ENCODE measurements at places on chromosomes 6 and 20.

DNA sequence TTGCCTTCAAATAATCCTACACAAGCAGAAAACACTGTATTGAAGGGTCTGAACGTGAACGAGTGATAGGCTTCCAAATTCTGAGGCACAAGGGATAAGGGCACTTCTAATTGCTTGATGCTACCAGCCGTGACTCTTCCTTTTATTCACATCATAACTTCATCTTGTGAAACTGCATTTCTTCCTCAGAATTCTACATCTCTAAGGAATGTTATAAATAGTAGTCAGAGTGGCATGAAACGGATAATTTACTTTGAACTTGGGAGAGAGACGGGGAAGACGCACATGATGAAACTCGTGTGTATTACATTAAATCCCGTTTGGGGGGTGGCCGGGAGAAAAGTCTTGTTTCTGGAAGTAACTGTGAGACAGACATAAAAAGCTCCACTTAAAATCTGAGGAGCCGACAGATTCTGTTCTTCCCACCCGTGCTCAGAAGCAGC lies 754 bp downstream of the HDDC2 start:
- DNase-seq = no peak

DNA sequence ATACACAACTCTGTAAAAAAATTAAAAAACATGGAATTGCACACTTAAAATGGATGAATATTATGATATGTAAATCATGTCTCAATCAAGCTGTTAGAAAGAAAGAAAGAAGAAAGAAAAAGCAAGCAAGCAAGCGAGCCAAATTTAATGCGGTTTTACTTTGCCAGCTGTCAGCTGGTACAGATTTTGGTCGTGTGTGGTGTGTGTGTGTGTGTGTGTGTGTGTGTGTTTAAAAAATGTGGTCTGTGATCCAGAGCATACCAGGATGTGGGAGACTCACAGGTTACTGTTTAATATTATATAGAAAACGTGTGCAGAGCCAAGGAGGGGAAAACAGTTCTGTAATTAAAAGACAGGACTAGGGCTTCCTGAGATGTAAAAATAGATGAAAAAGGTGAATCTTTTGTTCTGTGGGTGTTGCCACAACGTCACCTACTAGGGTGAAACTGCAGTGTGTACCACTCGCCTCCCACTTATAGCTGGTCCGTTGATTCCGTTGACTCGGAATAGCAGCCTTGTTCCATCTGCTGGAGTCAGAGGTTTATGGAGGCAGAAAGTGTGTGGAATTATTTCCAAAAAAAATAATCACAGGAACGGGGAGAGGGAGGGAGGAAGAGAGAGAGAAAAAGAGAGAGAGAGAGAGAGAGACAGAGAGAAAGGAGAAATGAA lies 197.7 kb downstream of the BCAS1 start:
- DNase-seq = no peak

DNA sequence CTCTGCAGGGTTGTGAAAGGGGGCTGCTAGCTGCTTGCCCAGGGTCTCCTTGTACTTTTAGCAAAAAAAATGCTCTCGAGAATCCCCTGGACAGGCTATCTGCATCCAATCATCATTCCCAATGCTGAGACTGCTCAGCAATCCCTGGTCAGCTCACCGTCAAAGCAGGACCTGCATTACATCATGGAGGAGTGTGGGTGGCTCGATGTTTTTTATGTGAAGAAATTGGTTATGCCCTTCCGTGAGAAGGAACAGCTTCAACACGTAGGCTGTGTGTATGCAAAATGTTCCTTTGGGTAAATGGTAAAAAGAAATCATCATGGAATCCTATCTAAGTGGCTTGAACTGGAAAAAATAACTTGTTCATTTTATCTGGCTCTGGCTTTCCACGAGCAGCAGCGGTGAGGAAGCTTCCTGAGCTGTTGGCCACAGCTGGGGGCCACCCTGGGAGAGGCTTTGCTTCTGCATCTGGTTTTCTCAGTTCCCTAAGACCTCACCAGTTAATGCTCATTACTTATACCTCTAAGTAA lies 111.4 kb downstream of the FYN start:
- DNase-seq = no peak

DNA sequence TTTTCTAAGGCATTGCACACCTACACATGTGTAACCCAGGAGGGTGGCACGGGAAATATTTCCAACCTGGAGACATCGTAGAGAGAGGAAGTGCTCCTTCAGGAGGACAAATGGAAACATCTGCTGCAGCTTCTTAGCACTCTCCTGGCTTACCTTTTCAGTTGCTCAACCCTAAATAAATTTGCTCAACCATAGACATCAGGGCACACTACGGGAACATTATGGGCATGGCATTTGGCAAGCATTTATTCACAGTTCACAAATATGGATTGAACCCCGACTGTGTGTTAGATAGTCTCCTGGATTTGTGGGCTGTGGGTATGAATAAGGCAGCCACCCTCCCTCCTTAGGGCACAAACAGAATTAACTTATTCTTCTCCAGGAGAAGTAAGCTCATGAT lies 118.7 kb downstream of the SOX4 start:
- no peak for DNase-seq

- no peak for DNase-seq
These were observed 85.3 kb downstream of the DCDC2 start for GRCh38 chr6:24272553-24272952.

- no peak for DNase-seq
These were observed 39.0 kb downstream of the SYTL3 start for GRCh38 chr6:158688860-158689259.

GRCh38 chr20:53284696-53285095 lies 308.9 kb downstream of the ZNF217 start:
- no peak for DNase-seq

DNA sequence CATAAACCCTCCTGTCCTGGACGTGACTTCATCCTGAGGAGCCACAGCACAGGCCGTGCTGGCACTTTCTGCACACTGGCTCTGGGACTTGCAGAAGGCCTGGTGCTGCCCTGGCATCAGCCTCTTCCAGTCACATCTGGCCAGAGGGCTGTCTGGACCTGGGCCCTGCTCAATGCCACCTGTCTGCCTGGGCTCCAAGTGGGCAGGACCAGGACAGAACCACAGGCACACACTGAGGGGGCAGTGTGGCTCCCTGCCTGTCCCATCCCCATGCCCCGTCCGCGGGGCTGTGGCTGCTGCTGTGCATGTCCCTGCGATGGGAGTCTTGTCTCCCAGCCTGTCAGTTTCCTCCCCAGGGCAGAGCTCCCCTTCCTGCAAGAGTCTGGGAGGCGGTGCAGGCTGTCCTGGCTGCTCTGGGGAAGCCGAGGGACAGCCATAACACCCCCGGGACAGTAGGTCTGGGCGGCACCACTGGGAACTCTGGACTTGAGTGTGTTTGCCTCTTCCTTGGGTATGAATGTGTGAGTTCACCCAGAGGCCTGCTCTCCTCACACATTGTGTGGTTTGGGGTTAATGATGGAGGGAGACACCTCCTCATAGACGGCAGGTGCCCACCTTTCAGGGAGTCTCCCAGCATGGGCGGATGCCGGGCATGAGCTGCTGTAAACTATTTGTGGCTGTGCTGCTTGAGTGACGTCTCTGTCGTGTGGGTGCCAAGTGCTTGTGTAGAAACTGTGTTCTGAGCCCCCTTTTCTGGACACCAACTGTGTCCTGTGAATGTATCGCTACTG lies 22.0 kb upstream of the PYGB start:
- DNase-seq = no peak

GRCh38 chr20:53829255-53829723 lies 235.7 kb upstream of the ZNF217 start:
- no peak for DNase-seq

- peak; percentile 99 for DNase-seq
These were observed 2.7 kb upstream of the SPO11 start for GRCh38 chr20:57326667-57327455.

DNA sequence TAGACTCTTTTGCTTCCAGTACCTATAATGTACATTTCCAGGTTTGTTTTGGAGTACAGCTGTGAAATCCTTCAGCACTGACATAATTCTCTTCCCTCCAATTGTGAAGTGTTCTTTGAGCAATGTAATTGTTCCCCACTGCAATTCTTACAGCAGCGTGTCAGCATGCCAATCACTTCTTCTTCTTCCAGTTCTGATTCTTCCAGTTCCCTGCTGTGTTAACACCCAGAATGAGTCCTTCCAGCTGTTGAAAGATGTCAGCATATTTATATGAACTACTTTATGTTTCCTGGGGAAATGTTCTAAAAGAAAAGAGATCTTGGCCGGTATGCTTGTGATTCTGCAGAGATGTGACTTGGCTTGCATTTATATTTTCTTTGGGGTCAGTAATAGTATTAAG lies 213.9 kb downstream of the UNC5CL start:
- no peak for DNase-seq

- no peak for DNase-seq
These were observed 482.9 kb downstream of the PTPRT start for GRCh38 chr20:42706759-42707158.

DNA sequence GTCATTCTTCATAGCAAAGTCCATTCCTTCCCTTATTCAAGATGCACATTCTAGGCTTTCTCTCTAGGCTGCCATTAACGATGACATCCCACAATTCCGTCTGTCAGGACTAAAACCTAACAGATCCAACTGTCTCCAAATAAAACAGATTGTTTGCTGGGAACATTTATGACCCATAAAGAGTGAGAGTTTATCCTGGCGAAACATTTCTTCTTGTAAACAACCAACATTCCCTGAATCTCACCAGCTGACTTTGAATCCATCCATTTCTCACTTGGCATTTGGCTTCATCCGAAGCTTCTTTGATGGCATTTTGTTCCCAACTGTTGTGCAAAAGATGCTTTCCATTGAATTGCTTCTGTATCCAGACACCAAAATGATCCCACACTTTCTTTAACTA lies 93.1 kb downstream of the OLIG3 start:
- no peak for DNase-seq

DNA sequence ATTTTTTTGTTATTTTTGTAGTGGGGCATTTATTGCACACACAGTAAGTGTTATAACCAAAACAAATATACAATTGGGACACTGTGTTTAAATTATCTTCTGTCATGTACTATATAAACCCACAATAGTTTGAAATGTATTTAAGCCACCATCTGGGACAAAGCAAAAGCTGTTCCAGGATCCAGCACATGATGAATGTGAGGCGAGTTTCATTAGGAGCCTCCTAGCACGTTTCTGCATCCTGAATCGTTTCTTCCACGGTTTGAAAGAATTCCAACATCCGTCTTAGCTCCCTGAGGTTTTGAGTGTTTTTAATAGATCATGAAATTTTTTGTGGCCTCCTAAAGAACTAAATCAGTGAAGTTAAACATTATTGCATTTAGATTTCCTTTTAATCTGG lies 65.8 kb downstream of the EYA4 start:
- no peak for DNase-seq

DNA sequence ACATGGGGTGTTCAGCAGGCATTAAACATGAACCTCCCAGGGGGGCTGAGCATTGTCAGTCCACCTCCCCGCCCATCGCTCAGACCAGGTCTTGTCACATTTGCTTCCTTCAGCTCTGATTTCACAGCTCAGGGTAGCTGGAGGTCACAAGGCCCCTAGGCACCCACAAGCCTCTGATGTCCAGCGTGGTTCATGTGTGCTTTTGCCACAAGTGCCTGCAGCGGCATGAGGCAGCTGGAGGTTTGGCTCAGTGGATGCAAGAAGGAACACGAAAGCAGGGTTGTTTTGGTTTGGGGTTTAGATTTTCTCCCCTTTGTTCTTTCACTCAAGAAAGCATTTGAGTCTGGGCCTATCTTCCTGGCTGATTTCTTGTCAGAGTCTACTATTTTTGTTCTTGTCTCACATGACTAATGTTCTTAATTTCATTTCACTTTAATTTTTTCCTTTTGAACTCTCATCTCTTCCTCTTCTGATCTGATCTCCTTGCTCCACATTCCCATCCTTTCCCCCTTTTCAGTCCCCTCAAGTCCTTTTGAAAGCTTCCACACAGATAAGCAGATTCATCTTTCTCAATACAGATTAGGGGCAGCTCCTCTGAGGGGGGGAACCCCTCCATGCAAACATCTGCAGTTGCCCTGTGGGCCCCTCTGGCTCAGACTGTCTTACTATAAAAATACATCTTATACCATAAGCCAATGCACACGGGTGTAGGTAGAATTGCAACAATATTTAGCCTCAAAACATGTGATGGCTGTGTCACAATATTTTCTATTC lies 68.1 kb upstream of the CEP85L start:
- no peak for DNase-seq

DNA sequence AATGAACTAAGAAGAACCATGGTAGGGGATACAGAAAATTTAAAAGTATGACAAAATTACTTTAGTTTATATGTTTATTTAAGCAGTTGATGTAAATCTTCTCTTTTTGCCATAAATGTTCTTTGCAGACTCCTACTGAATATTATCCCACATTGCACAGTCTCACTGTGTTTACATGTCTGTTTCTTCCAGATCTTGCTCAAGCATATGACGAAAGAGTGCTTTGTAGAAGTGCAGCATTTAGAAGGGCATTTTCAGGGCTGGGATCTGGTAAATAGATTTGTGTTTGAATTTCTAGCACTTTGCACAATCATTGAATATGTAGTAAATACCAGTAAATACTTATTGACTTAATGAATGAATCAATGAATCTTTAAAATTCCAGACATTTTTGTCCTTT lies 152.0 kb upstream of the EPHA7 start:
- no peak for DNase-seq

DNA sequence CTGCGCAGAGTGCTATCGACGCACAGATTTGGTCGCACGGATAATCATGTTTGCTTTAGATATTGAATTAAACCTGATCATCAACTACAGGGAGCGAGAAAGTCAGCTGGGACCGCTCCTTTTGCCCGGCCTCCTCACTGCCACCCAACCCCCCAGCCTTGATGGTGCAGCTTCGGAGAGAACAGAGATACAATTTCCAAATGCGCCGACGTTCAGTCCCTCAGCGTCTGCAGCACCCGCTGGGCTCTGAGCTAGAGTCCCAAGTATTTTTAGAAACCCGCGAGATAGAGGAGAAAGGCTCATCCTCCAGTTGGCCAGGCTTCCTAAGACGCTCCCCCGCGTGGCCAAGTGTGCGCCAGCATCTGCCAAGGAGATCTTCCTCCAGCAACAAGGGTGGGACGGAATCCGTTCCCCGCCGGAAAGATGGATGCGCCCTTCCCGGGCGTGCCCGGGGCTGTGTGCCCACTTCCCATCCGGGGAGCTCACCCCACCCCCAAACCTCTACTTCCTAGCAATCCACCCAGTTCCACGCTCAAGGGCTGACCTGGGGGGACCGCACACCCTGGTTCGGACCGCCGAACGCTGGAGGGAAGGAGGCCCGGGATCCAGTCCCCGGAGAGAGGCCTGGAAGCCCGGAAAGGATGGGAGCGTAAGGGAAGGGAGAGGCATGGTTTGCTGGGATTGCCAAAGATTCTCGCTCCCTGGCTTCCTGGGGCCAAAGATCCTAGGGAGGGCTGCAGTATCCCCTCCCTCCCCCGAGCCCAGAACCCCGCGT lies 4.1 kb downstream of the NKX2-2 start:
- DNase-seq = no peak

DNA sequence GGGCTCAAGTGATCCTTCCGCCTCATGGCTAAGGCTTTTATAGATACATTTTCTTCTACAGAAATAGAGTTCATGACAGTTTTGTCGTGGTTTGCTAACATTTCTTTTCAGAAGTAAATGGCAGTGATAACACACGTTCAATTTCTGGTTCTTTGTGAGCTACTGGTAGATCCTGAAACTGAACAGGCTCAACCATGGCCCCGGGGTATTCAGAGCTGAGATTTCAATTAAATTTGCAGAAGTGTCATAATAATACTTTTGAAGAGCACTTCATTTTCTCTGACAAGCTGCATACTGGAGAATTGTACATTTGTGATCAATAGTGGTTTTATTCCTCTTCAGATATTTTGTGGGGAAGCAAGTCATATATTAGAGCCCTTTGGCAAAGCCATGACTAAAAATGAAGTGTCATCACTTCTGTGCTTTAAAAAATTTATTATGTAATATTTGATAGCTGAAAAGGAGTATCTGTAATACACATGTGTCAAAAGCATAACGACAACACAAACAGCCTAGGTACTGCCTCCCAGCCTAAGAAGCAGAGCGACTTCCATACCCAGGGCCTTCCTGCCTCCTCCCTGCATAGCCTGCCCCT lies 84.3 kb upstream of the SCP2D1 start:
- no peak for DNase-seq

All from RWPE2 (cell line).